Body of pancreas (tissue), 4 donors: ENCODE measurements at places on chromosomes 5 and 9.

DNA sequence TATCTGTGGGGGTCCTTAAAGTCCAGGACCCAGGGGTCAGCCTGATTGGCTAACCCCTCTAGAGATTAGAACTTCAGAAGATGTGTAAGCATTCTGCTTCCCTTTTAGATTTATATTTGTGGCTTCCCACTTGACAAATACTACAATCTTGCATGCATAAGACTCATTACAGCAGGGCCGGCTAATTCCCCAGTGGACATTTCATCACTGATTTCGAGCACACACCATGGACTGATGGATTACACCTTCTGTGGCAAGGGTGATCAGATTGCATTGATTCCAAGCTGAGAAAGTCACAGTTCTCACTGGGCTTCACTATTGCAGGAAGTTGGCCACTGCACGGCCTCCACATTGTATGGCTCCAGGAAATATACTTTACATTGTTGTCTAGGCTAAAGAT, 65.8 kb upstream of the DAPK1 start:
- DNase-seq, result no peak

- DNase-seq, result no peak
Measured at GRCh38 chr5:68891718-68892117, 202.1 kb upstream of the SLC30A5 start.

- no peak for DNase-seq
Measured at GRCh38 chr5:51960617-51961121, 577.4 kb downstream of the ISL1 start.

- DNase-seq, result no peak
Measured at GRCh38 chr5:91538179-91538578, 155.1 kb upstream of the ARRDC3 start.

GRCh38 chr5:143398053-143398355, 5.5 kb downstream of the NR3C1 start:
- no peak for DNase-seq

GRCh38 chr5:158516521-158516920, 583.2 kb downstream of the EBF1 start:
- DNase-seq, result no peak

GRCh38 chr5:33261305-33261704, 179.5 kb upstream of the TARS1 start:
- DNase-seq, result no peak

DNA sequence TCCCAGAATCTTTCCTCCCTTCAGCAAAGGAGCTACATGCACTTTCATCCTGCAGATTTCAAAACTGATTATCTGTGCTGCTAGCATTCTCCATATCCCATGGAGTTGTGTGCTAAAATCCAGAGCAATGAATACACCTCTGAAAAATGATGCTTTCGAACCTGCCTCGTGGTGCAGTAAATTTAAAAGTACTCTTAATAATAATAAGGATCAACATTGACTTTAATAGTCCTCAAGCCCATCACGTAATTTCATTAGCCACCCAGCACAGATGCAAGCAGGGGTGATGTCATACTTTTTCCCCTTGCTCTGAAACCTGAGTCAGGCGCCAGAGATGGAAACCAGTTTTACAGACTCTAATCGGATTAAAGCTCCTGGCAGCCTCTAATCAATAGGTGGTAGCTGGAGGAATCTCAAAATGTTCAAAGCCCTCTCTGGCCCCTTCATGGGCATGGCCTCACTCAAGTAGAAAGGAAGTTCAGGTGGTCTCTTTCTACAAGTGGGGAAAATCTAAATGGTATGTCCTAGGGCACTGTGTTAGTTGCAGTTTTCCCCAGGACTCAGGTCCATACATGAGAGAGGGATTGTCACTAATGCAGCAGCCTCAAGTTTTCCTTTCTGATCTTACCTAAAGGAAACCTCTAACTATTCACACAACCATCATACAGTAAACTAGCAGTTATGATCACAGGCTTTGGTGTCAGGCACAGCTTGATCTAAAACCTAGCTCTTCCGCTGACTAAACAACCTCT, 221.6 kb upstream of the SLC30A5 start:
- DNase-seq, result no peak

- DNase-seq, result no peak
Measured at GRCh38 chr5:32720300-32720699, 9.2 kb downstream of the NPR3 start.

DNA sequence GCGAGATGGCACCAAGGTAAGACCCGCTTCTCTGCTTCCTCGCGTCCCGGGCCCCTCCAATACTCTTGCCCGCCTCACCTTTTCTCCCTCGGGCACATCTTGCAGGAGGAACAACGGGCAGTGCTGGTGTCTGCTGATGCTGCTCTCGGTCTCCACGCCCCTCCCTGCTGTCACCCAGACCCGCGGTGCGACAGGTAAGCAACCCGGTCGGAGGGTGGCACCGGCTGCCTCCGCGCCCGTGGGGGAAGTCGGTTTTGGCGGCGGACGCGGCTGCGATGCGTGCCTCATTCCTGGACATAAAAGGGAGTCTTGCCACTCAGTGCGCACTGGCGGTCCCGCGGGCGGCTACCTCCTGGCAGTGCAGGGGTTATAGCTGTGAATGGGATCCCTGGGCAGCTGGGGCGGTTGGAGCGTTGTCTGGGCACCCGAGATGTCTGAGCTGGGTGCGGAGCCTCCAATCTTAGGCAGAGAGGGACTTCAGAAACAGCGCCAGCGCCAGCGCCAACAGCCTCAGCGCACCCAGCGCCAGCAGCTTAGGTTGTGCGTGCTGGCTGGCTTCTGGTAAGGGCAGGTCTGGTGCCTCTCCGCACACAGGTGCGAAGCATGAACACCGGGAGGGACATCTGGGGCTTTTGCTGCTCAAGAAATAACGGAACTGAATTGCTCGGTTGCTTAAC, 488 bp downstream of the COL15A1 start:
- DNase-seq, result peak; percentile 64

DNA sequence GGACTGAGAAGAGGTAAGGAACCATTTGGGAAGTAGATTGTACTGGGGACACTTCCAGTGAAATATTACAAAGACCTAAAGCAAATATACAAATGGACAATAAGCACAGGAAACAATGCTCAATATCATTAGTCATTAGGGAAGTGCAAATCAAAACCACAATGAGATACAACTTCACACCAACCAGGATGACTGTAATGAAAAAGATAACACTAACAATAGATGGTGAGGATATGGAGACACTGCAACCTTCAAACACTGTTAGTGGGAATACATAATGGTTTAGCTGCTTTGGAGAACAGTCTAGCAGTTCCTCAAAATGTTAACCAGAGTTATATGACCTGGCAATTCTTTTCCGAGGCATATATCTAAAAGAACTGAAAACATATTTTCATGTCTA, 149.7 kb downstream of the TRPM3 start:
- no peak for DNase-seq

- no peak for DNase-seq
Measured at GRCh38 chr5:74183041-74183440, 457.5 kb downstream of the ENC1 start.

DNA sequence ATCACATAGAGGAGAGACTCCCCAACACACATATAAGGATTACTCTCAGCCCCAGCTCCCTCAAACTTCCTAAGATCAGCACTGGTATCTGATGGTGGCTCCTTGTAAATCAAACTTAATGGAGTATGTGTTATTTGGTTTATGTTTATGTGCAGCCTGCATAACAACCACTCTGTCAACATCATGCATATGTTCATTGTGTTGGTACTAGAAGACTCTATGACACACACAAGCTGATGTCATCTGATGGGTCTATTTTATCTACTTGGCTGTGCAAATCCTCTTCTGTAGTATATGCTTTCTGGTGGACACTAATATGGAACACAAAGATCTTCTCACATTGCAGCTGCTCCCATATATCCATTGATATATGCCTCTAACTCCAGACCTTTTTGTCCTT, 134.0 kb upstream of the FAM174A start:
- DNase-seq, result no peak

DNA sequence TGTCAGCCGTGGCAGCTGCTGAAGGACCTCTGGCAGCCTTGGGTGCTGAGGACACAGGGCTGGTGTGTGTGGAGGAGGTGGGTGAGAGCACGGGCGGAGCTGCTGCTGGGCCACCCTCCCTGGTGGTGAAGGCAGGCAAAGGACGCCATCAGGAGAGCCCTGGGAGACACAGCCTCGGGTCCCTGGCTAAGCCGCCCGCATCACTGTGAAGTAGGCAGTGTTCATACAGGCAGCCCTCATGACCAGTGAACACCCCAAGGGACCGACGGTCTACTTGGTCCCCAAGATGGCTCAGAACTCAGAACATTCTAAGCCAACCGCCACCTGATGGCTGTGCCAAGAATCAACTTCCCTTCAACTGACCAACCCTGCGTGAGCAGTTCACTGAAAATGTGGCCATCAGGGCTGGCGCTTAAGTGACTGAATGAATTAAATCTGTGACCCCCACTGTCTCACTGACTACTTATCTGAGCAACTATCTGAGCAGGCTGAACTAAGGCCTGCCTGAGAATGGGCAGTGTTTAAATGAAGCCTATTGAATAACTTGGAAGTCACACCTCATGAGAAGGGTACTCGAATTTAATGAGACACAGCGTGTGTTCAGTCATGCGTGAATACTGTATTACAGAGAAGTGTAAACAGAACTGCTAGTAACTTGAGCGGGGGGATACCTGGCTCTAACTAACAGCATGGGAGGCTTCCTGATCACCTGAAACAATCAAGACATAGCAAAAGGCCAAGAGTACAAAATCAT, 54.7 kb upstream of the SIMC1 start:
- no peak for DNase-seq

DNA sequence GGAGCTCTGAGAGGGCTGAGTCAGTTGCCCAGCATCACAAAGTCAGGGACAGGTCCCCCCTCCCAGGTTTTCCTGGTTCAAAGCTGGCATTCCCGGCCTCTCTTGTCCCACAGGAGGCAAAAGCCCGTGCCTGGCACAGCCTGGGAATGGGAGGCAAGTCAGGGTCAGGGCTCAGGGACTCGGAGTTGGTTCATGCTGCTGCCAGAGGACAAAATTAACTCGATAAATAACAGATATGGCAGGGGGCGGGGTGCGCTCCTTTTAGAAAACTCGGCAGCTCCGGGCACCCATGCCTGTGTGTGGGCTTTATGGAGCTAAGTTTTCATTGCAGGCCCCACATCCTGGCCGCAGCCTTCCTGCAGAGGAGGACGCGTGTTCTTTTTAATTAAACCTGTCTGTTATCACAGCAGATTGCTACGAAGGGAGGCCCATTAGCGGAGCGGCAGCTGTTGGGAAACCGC, 62.8 kb upstream of the LMX1B start:
- DNase-seq, result no peak

GRCh38 chr5:138354926-138355378, 2.5 kb downstream of the KDM3B start:
- peak; percentile 27 for DNase-seq

DNA sequence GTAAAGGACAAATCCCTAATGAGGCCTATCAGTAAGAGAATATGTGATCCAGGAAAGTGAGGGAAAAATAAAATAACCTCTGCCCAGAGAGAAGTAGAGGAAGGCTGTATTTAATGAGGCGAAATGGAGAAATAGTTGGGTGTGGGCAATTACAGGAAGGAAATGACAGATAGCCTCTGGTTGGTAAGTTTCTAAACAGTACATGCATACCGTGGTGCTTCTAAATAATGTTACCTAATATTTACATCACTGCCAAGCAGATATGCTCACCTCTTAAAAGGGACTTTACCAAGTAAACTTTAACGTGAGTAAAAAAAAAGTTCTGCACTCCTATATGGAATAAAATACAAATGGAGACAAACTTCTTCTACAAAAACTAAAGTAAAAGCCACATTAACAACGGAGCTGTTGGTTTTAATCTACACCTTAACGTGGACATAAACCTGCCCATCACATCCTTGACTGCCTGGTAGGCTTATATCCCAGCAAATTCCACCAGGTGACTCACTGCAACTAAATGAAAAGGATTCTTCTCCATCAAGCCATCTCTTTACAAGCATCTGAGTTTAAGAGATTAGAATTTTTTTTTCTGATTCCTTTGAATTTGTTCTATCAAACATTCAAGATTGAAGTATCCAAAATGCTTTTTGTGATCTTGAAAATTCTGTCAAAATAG, 12.4 kb downstream of the NFIL3 start:
- DNase-seq, result no peak
